ENCODE measurements at places on chromosomes 5 and 9. TPM values are rescaled to one million over a fixed set of nuclear protein-coding genes. Genes with fewer than 3 reads are reported as not detected.

DNA sequence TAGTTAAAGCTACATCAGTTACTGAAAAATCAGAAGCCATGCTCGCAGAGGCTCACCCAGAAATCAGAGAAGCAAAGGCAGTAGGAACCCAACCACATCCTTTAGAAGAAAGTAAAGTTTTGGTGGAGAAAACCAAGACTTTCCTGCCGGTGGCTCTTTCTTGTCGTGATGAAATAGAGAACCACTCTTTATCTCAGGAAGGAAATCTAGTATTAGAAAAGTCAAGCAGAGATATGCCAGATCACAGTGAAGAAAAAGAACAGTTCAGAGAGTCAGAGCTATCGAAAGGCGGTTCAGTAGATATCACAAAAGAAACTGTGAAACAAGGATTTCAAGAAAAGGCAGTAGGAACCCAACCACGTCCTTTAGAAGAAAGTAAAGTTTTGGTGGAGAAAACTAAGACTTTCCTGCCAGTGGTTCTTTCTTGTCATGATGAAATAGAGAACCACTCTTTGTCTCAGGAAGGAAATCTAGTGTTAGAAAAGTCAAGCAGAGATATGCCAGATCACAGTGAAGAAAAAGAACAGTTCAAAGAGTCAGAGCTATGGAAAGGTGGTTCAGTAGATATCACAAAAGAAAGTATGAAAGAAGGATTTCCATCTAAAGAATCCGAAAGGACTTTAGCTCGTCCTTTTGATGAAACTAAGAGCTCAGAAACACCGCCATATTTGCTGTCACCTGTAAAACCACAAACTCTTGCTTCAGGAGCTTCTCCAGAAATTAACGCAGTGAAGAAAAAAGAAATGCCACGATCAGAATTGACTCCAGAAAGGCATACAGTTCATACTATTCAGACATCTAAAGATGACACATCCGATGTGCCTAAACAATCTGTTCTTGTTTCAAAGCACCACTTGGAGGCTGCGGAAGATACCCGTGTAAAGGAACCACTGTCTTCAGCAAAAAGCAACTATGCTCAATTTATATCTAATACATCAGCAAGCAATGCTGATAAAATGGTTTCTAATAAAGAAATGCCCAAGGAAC, 47.2 kb downstream of the CMYA5 start:
- no peak for DNase-seq

DNA sequence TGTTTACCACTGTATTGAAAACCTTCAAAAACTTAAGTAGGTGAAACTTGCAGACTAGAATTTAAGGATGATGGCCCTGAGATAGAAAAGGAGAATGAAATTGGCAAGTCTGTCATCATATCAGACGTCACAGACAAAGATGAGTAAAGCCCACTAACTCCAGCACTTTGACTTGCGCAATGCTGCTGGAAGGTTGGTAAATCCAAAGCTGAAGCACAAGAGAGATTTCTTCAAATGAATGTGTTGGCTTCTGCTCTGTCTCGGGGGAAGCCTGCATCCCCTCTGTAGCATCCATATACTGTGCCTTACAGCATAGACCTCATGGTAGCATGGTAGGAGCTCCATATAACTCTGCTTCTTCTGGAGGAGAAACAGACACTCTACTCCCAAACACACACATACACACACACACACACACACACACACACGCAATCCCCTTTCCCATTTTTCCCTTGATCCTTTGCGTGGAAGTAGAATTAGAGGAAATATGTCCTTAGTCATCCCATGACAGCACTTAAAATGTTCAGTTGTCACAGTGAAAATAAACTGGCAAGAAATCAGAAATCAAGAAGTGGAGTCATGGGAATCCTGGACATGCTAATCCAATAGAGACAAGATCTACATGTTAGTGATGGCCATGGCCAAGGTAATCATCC, 241.5 kb downstream of the NR3C1 start:
- DNase-seq, result peak; percentile 56

DNA sequence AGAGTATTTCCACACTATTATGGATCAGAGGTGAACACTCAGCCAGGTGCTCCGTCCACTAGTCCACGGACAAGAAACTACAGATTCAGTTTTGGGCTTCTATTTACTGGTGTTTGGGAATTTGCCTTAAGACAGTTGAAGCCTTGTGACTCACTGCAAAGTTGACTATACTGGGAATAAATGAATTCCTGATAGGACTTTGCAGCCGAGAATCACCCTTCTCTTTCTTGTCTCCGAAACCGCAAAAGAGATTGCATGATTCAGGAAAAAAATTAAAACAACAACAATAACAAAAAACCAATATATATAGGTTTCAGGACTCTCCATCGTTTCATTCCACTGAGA, 716 bp downstream of the TMEM171 start:
- DNase-seq, result no peak

DNA sequence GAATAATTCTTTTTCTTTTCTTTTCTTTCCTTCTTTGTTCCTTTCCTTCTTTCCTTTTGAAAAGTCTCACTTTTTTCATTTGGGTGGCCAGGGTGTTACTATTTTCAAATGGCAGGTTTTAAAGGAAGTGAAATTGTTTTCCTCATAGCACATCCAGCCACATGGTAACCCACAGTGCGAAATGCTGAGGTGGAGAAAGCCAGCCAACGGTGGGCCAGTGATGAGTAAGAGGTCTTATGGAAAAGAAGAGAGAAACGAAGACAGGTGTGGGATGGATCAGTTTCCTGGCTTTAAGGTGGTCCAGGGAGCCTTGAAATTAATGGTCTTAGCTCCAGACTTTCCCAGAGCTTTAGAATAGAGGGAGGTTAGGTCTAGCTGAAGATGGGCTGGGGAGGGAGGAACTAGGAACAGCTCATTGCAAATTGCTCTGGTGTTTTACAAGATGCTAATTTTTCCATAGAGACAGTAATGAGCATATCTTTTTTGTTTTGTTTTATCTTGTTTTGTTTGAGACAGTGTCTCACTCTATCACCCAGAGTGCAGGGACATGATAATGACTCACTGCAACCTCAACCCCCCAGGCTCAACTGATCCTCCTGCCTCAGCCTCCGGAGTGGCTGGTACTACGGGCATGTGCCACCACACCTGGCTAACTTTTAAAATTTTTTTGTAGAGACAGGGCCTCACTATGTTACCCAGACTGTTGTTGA, 17.8 kb downstream of the ITK start:
- DNase-seq, result no peak

DNA sequence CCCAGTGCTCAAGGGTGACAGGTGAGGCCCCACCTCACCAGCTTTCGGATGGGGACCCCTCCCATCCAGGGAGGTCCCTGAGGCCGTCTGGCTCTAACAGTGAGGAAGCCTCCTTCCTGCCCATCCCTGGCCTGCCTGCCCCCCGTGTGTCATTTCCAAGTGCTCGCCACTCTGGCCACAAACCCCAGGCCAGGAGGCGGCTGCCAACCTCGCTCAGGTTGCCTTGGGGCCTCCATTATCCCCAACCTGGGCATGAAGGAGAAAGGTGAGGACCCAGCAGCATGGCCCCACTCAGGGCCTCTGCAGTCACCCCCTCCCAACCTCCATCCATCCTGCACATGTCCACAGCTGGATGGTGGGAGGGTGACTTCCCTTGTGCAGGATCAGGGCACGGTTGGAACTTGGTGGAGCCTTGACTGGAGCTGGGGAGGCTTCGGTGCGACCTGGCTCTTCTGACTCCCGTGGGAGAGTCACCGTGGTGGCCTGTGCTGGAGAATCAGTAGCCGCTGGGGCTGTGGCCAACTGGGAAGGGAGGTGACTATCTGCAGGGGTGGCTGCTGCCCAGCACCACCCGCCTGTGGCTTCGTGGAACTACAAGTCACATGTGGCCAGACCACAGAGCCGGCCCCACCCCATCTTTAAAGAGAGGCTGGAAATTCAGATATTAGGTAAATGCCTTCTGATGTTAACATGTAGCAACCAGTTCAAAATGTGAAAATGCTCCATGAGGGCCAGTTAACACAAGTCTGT, 37.5 kb upstream of the GFPT2 start:
- no peak for DNase-seq

- DNase-seq, result peak; percentile 19
These were observed 113.8 kb downstream of the TRIM32 start for GRCh38 chr9:116800885-116801284.

DNA sequence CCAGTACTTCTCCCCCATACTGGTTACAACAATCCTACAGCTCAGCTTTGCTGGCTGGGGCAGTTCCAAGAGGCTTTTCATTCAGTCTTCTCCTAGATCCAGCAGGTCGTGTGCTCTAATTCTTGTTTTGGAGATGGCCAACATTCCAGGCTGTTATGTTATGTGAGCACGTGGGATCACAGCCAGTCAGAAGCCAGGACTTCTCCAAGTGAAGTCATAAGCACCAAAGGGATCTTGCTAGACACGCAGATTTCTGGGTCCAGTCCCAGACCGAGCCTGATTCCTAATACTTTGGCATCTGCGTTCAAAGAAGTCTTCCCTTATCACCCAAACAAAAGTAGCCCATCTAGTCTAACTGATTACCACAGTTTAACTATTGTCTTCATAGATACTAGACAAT, 1.4 kb upstream of the LARP1 start:
- DNase-seq, result peak; percentile 91

DNA sequence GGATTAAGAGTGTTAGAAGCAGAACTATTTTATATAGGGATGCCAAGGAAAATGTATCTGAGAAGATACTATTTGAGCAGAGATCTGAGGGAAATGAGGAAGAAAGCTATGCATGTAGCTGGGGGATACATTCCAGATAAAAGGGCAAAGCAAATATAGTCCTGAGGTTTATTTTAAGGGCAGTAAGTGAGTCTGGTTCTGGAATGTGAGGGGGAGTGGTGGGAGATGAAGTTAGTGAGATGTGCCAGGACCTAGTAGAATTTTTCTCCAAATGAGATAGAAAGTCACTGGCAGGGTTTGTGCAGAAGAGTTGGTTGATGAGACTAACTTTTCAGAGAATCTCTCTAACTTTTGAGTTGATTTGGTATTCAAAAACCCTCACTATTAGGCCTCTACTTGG, 374.7 kb downstream of the ADGRV1 start:
- DNase-seq, result no peak

DNA sequence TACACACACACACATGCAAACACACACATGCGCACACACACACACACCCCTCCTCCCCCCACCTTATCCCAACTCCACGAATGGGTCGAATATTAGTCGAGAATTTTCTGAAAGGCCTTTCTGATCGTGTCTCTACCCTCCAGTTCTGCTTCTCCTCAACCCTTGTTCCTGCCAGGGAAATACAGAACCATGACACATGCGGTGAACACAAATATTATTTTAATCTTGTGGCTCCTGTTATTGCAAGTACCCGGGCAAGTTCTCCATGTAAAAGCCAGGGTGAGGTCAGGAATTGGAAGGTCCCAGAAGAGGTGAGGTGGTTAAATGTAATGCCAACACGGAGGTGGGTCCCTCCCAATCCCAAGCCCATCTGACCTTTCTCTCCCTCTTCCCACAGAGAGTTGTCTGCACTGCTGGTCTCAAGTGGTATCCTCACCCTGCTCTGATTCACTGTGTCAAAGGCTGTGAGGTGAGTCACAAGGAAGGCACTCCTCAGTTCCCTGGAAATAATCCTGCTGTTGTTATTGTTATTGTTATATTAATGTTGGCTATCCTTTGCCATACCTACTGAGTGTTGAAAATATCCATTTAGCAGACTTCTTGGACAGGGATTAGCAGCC, 223.7 kb downstream of the PAPPA start:
- DNase-seq, result no peak

DNA sequence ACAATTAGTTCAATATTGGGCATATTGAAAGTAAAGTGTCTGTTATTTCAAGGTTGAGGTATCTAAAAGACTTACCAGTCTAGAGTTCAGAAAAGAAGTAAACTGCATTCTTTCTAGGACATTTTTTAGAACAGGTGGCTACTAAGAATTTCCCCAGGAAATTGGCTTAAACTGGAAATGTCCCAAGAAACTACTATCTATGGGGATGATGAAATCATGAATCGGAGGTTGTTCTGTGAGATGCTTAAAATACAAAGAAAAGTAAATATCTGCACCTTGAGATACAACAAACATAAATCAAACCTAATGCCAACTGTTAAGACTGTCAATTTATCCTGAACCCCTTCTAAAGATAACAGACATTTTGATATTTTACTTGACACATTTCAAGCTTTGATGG, 226.5 kb upstream of the NREP start:
- DNase-seq, result no peak

The MARCOL gene
- total RNA-seq, result not detected

The C9orf153 gene
- not detected for total RNA-seq

The AK6 gene
- total RNA-seq, result 29.8 TPM

The PHF24 gene
- total RNA-seq, result 0.31 TPM

The OR1J2 gene
- not detected for total RNA-seq

The FOXD4L5 gene
- not detected for total RNA-seq
